ENCODE measurements at places on chromosomes 12 and 14.

- no peak for DNase-seq
These were observed 2.0 kb downstream of the RMST start for GRCh38 chr12:97464385-97465321.

GRCh38 chr12:40616383-40616915, 75.8 kb upstream of the CNTN1 start:
- DNase-seq = no peak

- DNase-seq = peak; percentile 1
These were observed 44.9 kb downstream of the DDX11 start for GRCh38 chr12:31118347-31119191.

- DNase-seq = peak; percentile 71
These were observed 58.1 kb upstream of the PLEKHG3 start for GRCh38 chr14:64646103-64646502.

GRCh38 chr12:101414533-101415119, 7.1 kb upstream of the ARL1 start:
- DNase-seq = peak; percentile 55

DNA sequence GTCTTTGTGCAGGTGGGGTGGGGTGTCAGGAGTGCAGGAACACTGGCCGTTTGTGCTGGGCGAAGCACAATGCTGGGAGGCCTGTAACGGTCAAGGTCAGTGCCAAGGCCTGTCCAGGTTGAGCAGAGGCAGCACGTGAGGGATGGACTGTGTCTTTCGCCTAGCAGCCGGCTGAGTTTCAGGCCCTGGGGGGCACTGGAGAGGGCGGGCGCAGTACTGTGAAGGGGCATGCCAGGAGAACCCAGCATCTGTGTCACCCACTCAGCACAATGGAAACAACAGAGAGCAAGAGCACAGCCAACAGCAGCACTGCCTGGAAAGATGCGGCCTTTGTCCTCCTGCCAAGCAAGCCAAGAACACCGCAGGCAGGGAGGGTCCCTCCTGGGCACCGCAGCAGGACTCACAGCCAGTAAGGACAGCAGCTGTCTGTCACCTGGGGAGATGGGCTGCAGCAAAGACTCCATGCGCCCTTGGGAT, 25.2 kb downstream of the SLC25A47 start:
- no peak for DNase-seq

DNA sequence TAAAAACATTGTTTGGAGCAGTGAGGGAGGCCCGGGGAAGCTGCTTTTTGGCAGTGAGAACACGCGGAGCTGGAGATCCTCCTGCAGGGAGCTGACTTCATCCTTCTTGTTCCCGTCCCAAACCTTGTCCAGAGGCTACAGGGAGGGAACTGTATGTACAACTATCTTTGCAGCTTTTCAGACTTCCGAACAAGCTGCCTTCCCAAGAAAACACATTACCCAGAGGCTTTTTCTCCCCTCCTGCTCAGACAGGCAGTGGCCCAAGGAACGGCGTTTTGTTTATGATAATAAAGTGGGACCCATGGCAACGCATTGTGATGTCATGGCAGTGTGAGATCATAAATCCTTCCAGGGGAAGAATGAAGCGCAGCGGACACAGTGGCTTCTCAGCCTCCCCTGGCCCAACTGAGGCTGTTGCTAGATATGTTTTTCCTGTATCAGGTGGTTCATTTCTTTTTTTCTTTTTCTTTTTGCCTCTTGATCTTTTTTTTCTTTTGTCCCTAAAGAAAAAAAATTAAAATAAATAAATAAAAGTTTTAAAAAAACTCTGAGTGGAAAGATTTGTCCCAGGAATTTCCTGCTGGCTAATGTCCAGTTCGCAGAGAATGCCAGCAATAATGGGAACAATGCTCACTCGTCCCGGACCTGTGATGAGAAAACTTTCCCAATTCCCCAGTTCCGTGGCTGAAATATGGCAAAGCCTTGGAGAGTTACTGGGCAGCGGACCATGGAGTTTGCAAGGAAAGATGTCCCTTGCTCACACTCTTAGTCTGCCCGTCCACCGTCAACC, 103.4 kb upstream of the MAP1LC3B2 start:
- peak; percentile 90 for DNase-seq

DNA sequence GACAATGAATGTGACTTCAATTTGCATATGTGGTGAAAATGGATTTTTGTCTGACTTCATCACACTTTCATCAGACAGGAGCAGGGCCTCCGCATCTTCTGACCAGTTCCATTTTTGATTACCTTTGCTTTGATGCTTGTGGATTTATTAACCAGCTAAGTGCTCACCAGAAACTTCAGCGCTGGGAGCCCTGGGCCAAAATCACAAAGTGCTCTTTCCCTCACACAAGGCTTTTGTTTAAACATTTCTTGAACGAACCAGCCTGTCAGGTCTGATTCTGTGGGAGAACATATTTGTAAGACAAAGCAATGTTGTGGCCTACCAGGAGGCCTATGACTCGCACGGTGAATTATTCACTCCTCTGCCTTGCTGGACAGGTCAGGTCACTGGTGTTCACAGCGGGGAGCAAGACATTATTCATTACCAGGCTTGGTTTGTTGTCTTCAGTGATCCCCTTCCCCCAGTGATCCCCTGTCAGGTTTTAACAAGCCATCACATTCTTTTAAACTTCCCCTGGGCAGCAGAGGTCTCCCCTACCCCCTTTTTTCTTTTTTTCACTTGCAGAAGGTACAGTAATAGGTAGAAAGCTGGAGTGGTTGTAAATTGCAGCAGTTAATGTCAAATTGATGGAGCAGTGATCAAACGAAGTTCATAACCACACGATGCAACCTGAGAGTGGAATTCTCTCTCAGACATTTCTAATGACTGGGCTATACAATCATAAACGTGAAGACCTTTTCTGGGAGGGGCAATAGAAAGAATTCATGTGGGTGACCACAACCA, 167.5 kb upstream of the PRICKLE1 start:
- peak; percentile 84 for DNase-seq

DNA sequence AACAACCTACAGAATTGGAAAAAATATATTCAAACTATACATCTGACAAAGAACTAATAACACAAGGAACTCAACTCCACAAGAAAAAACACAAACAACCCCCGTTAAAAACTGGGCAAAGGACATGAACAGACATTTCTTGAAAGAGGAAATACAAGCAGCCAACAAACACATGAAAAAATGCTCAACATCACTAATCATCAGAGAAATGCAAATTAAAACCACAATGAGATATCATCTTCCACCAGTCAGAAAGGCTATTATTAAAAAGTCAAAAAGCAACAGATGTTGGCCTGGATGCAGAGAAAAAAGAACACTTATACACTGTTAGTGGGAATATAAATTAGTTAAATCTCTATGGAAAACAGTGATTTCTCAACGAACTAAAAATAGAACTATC, 82.6 kb upstream of the CCDC91 start:
- DNase-seq = no peak

DNA sequence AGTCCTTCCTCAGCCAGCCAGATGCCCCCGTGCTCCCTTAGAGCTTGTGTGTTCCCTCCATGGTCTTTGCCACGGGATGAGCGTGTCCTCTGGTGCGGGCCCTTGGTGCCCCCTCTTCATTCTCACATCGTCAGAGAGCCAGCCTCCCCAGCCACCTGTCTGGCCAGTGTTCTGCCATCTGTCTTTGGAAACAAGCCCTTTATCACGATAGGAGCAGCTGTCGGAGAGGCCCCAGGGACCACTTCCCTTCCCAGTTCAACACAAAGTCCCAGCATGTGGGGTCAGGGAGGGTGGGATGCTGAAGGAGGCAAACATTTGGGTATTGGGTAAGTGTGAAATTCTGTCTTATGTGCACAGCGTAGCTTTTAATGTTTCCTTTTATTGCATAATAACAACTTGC, 44.5 kb downstream of the DYNC1H1 start:
- no peak for DNase-seq

GRCh38 chr12:67035121-67035520, 234.0 kb upstream of the CAND1 start:
- no peak for DNase-seq

DNA sequence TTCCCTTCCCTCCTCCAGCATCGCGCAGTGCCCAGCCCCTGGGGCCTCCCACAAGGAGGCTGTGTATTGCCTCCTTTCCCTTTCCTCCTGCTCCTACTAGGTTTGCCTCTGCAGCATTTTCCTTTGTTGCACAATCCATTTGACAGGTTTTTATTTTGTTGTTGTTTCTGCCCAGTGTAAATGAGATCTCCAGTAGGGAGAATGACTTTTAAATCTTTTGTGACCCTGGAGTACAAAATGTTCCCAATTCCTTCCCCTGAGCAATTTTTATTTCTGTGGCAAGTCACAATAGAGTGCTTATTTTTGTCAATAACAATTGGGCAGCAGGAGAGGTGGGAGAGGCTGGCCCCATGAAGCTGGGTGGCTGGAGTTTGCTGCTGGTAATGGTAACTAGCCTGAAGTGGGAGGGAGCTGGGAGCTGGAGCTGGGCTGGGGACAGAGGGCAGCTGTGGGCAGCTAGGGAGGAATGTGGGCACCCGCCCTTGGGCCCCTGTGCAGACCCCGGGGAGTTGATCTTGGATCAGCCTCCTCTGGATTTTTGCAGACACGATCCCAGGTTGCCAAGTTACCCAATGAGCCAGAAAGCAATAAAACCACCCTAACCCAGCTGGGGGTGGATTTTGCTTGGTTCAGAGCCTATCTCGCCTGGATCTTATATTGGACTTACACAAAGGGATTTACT, 160.1 kb downstream of the KTN1 start:
- no peak for DNase-seq

- peak; percentile 81 for DNase-seq
These were observed at the start of gene PNMA1 for GRCh38 chr14:73713803-73714655. Gene PNMA1 (minus strand): TSS chr14:73714384. CDS start chr14:73713639, 745 bp downstream.

- no peak for DNase-seq
These were observed 10.5 kb downstream of the ARG2 start for GRCh38 chr14:67630186-67630585.

DNA sequence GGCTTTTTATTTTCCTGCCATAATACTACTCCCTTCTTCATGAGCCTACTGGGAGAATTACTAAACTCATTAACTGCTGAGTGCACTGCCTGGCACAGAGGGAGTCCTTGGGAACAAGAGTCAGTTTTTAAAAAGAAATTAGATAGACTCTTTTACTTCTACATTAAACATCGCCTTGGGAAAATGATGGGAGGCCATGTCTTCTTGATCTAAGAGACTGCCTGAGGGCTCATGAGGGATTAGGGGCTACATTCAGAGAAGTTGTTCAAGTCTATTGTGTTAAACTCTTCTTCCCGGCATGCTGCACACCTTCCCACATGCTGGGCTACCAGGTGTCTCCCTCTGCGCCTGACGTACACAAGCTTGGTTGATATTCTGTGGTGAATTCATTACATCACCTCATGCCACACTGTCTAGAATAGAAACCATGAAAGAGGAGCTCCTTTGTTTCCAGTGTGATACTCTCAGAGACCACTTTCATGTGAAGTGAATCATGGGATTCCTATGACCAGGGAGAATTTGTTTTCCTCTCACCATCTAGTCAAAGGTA, 1422.3 kb downstream of the AACS start:
- DNase-seq = no peak

- DNase-seq = peak; percentile 66
These were observed 131.1 kb downstream of the CACNA1C start for GRCh38 chr12:2183556-2184541.

- peak; percentile 69 for DNase-seq
These were observed 53.8 kb downstream of the VCPKMT start for GRCh38 chr14:50062438-50063085.

GRCh38 chr12:127455347-127456265, 811.4 kb upstream of the TMEM132C start:
- no peak for DNase-seq

GRCh38 chr14:88617479-88617878, 54.6 kb downstream of the ZC3H14 start:
- no peak for DNase-seq

DNA sequence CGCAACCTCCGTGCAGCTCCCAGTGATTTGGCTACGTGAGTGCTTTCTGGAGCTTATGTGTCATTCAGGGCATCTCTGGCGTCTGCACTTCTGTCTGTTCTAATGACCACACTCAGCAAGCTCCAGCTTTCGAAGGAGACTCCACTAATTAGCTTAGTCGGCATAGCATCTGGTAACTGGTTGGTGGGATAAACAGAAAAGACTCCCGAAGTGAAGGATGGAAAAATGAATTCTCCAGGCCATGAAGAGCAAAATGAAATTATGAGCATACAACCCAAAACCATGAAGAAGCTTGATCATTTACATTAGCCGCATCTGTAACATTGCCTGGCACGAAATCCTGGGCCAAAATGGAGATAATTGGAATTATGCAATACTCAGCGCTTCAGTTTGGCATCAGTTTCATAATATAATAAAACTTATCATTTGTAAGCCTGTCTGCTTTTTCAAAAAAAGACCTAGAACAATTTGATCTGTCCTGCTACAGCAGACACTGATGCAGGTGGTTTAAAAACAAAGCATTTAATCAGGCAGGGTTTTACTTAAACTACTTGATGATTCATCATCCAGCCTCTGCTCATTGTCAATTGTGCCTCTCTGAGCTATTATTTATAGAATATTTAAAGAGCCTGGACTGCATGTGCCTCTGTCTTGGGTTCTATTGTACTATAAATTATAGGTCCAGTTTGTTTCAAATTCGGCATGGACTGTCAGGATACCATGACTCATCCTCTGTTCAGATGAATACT, 87.4 kb downstream of the SYT1 start:
- DNase-seq = no peak

GRCh38 chr12:56591961-56592360, 38.2 kb downstream of the BAZ2A start:
- no peak for DNase-seq

DNA sequence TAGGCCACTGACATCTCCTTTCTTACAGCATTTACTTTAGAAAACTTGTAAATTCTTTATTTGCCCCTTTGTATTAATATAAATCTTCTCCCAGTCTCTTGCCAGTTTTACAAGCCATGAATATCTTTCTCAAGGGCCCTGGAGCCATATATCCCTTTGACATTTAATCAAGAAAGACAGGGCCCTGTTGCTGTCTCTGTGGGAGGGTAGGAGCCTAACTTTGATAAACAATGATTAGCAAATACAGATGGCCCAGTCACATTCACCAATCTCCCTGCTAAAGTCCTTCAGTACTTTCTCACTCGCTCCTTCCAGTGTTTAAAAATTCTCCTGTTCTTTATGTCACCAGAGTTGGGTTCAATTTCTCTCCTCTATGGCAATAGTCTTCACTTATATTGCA, 479.8 kb upstream of the USP15 start:
- DNase-seq = no peak

DNA sequence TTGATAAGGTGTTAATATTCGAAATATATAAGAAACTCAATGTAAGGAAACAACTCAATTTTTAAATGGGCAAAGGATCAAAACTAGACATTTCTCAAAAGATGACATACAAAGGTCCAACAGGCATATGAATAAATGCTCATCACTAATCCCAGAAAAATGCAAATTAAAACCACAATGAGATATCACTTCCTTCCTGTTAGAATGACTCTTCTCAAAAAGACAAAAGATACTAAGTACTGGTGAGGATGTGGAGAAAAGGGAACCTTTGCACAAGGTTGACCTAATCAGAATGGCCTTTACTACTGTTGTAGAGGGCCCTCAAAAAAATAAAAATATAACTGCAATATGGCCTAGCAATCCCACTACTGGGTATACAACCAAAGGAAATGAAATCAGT, 383.4 kb downstream of the KCNH5 start:
- peak; percentile 43 for DNase-seq

- DNase-seq = no peak
These were observed 352.2 kb upstream of the KITLG start for GRCh38 chr12:88932457-88932856.

- DNase-seq = peak; percentile 52
These were observed 26.8 kb upstream of the BMAL2 start for GRCh38 chr12:27305673-27306456.

All from HCEC 1CT (cell line).